DMS 273 treated with DMSO at 0.1 percent for 48 hours (cell line): ENCODE measurements at places on chromosomes 13 and 19.

GRCh38 chr19:13209484-13210338 lies 59.5 kb downstream of the IER2 start:
- no peak for DNase-seq

- DNase-seq: no peak
Observed at GRCh38 chr13:50914848-50915247, 5.3 kb downstream of the RNASEH2B start.

DNA sequence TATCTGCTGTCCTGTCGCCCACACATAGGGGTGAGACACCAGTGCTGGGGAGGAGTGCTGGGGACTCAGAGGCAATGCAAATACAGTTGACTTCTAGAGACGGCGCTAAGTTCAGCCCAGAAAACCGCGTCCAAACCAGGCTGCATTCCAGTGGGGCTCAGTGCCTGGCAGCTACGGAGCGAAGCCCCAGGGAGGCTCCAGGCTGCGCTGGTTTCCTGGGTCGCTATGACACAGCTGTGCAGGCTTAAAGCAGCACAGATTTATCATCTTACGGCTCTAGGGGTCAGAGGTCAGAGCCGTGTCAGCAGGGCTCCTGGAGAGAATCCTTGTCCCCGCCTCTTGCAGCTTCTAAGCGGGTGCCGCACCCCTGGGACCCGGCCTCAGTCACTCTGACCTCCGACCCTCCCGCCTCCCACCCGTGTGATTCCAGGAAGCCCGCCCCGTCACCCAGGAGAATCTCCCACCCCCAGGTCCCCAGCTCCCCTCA lies 61.6 kb downstream of the ANKRD10 start:
- DNase-seq: no peak

DNA sequence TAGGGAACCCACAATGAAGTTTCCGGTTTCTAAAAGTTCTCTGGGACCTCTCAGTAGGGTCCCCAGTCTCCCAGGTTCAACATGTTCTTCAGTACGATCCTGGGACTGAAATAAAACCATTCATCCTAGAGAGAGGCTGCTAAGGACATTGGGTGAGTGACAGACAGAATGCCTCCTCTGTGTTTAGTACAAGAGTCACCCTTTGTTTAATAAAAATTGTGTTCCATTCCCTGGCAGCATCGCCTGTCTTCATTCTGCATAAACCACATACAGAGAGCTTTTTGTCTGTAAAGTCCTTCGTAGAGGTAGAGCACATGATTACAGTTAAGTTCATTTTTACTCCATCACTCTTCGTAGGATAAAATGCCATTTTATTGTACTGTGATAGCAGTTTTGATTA lies 95.3 kb upstream of the GPR12 start:
- DNase-seq: no peak

DNA sequence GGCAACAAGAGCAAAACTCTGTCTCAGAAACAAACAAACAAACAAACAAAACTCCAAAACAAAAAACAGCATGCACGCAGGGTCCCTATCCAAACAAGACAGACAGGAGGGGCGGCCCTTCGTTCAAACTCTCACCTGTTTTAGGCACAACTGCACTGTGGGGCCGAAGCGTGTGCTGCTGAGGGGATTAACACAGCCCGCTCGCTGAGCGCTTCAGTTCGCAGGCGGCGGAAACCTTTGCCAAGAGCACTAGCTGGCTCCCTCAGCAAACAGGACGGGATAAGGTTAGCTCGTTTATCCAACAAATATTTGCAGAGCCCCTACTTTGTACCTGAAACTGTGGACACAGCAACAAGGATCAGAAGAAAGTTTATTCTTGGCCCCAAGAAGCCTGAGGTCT lies 1.6 kb upstream of the ADPRHL1 start:
- DNase-seq: no peak

DNA sequence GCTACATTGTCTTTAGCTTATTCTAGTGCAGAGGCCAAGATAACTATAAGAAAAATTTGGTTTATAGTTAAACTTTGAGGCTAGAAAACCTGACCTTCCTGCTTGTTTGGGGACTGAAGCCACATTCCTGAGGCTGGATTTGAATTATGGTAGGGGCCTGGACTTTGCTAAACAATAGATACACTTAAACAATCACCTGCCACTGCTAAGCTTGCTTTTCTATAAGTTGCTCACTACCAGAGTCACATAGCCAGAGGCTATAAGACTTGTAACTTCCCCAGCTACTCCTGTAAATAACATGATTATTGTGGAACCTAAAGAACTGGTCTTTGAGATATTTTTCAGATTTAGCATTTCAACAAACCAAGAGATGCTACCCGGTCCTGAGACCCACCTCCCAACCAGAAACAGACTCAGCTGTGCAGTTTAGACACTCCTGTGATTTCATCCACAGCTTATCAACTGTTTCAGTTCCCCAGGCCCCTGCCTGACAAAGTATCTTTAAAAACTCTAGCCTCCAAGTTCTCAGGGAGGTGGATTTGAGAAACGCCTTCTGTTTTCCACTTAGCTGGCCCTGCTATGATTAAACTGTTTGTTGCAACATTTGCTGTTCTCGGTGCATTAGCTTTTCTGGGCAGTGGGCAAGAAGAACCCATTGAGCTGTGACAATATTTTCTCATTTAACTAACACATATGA lies 77.7 kb downstream of the MIPEP start:
- no peak for DNase-seq

DNA sequence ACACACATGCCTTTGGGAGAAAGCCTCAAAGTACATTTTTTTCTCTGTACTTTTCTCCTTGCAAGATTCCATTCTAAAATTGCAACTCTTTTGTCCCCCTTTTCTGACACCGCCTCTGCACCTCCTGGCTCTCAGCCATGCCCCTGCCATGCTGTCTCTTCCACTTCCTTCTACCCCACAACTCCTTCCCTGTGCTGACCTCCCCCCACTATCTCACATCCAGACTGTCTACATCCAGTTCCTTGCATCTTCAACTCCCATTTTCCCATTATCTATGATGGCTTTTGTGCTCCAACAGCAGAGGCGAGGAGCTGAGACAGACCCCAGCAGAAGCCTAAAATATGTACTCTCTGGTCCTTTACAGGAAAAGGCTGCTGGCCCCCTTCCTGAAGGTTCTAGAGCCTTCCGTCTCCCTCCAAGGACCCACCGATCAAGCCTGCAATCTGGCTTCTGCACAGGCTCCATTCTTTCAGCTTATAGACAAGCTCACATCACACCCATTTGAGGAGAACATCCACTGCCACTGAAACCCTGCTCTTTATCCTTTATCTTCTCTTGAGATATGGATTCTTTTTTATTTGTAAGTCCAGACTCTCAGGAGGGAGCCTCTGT lies 50.2 kb downstream of the RFX2 start:
- DNase-seq: no peak

DNA sequence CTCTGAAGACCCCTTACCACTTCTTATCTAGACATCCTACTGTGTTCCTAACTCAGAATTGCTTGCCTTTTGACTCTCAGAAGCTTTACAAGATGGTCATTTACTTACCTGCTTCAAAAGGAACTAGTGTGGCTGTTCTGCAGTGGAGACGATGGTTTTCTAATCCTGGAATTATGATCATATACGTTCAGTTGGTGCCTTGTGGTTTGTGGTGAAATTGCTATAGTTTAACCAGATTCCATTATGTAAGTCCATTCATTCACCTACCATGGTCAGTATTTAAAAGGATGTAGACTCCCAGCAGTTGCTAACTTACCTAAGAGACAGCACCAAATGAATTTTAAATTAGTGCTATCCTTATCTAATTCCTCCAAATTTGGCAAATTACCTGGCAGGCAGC lies 210.9 kb downstream of the SHISA2 start:
- DNase-seq: no peak

- no peak for DNase-seq
Observed at GRCh38 chr19:44972802-44973201, 17.6 kb downstream of the CLPTM1 start.

GRCh38 chr13:27203854-27204253 lies 32.2 kb upstream of the USP12 start:
- no peak for DNase-seq

- DNase-seq: no peak
Observed at GRCh38 chr13:28401303-28402056, 93.4 kb downstream of the FLT1 start.

GRCh38 chr19:43420954-43421353 lies 6.3 kb downstream of the TEX101 start:
- DNase-seq: no peak

DNA sequence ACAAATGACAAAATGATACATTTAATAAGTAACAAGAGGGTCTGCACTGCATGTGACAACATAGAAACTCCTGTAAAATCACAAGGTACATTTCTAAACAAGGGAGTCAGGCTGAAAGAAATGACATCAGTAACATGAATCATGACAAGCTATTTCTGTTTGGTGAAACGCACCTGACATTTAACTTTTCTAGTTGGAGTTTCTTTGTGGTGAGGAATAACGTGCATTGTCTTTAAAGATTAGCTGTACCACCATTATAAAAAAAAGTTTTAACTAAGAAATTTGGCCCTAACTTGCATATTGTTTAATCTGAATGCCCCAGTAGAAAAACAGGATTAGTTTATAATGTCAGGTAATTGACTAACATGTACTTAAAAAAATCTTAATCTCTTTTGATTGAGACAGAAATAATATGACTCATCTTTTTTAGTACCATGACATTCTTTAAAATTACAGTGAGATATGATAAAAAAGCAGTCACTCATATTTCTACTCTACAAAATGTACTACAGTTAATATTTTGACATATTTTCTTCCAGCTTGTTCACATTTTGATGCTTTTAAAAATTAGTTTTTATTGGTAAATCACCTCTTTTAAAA lies 418.2 kb downstream of the KLF12 start:
- no peak for DNase-seq

DNA sequence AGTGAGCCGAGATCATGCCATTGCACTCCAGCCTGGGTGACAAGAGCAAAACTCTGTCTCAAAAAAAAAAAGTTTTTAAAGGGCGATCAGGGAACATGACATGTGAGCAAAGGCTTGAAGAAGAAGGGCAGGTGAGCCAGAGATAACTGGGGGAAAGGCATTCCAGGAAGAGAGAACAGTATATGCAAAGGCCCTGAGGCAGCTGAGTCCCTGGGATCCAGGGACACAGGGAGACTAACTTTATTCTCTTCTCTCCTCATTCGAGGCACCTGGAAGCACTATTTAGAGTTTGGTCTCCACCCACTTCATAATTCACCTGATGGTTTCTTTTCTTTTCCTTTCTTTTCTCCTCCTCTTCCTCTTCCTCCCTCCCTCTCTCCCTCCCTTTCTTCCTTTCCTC lies 17.6 kb downstream of the ZSCAN5A start:
- no peak for DNase-seq

DNA sequence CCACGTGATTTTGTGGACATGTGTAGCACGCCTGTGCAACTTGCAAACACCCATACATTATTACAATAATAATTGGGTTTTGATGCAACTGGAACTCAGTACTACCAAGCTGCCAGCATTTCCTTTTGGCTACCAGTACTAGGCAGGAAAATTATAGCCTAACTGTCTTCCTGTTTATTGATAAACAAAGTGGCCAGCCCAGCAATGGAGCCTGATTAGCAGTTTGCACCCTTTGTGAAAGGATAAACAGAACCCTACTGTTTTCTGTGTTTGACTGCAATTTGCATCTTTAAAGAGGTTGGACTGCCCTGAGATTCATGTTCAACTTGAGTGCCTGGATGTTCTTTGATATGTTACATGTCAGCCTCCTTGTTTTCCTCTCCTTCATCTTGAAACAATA lies 173.9 kb downstream of the ZIC5 start:
- DNase-seq: no peak

GRCh38 chr13:21738630-21739029 lies 67.8 kb downstream of the FGF9 start:
- DNase-seq: no peak

- no peak for DNase-seq
Observed at GRCh38 chr19:18504886-18505610, 16.8 kb downstream of the ELL start.

DNA sequence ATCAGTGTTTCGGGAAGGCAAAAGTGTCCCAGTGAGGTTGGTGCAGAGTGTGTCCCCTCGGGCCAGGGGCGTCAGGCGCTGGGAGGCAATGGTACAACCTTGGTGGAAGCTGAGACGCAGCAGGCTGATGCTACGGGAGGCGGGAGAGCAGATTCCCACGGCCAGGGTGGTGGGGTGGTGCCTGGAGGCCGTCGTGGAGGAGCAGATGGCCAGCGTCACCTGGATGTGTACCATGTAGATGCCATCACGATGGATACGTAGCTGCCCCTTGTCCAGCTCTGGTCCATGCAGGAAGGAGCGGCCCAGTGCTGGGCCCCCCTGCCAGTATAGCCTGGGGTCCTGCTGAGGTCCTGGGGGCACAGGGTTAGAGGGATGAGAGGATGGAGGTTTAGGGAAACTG lies 4.9 kb downstream of the CD70 start:
- no peak for DNase-seq

- no peak for DNase-seq
Observed at GRCh38 chr19:21912654-21913053, 76.7 kb upstream of the ZNF43 start.

DNA sequence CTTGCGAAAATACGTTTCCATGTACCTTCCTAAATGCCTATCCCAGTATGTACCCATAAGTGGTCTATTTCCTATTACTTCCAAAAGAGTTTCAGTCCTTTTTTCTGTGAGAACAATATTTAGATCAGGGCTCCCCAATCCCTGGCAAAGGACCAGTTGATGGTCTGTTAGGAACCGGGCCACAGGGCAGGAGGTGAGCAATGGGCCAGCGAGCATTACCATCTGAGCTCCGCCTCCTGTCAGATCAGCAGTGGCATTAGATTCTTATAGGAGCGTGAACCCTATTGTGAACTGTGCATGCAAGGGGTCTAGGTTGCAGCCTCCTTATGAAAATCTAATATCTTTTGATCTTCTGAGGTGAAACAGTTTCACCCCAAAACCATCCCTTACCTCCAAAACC lies 859.1 kb downstream of the SLITRK6 start:
- DNase-seq: no peak

DNA sequence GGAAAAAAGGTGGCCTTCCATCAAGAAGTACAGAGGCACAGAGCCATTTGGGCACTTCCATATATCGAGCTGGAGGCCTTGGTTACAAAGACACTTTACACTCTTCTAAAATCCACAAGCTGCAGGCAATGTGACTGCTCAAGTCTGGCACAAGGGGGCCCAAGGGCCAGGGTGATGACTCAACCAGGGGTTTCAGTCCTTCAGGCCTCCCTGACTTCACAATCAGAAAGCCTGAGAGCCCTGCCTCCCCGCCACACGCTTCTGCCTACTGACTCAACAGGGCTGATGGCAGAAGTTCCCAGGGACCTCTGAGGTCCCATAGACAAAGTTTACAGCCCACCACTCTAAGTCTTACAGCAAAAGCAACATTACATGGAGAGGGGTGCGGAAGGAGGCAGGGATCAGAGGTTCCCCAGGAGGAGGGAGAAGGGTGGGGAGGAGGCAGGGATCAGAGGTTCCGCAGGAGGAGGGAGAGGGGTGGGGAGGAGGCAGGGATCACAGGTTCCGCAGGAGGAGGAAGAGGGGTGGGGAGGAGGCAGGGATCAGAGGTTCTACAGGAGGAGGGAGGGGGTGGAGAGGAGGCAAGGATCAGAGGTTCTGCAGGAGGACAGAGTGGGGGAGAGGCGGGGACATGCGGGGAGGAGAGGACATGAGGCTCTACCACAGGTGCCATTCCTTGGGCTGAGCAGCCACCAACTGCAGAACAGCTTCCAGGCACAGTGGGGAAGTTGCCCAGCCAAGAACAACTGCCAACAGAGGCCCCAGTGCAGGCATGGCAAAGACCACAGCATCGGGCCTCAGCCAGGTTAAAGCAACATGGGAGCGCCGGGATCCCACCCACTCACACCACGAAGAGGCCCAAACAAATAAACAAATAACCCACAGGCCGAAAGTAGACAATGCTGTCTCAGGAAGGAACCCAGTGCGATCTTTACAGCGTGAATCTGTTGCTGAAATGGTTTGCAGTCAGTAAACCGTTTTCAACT lies 52.0 kb downstream of the SLC7A1 start:
- no peak for DNase-seq

- no peak for DNase-seq
Observed at GRCh38 chr13:45630791-45631190, 15.3 kb upstream of the ERICH6B start.
